Activated CD4-positive, alpha-beta T cell treated with anti-CD3 and anti-CD28 coated beads for 1 hour (primary cell): ENCODE measurements at places on chromosomes 6 and 20.

DNA sequence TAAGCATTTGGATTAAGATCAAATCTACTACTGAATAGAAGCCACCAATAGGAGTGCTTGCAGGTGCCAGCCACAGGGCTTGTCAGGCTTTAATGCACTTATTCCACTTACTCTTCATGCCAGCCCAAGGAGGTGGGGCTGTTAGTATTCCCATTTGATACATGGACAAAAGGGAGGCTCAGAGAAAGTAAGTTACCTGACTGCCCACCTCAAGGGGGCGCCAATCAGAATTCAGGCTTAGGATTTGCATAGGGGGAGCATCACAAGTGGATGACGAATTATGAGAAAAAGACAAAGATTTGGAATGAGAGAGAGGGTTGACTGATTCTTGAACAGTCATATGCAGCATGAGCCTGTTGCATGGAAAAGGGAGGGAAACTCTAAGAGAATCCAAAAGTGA, 188.4 kb upstream of the TSHZ2 start:
- no peak for DNase-seq

- DNase-seq: no peak
Measured at GRCh38 chr6:166969390-166970002, 13.1 kb upstream of the RNASET2 start.

GRCh38 chr6:164010441-164011103, 596.1 kb downstream of the QKI start:
- no peak for DNase-seq

GRCh38 chr6:157471077-157471686, 90.2 kb downstream of the ZDHHC14 start:
- no peak for DNase-seq

- no peak for DNase-seq
Measured at GRCh38 chr6:165883851-165884640, 221.0 kb upstream of the PDE10A start.

DNA sequence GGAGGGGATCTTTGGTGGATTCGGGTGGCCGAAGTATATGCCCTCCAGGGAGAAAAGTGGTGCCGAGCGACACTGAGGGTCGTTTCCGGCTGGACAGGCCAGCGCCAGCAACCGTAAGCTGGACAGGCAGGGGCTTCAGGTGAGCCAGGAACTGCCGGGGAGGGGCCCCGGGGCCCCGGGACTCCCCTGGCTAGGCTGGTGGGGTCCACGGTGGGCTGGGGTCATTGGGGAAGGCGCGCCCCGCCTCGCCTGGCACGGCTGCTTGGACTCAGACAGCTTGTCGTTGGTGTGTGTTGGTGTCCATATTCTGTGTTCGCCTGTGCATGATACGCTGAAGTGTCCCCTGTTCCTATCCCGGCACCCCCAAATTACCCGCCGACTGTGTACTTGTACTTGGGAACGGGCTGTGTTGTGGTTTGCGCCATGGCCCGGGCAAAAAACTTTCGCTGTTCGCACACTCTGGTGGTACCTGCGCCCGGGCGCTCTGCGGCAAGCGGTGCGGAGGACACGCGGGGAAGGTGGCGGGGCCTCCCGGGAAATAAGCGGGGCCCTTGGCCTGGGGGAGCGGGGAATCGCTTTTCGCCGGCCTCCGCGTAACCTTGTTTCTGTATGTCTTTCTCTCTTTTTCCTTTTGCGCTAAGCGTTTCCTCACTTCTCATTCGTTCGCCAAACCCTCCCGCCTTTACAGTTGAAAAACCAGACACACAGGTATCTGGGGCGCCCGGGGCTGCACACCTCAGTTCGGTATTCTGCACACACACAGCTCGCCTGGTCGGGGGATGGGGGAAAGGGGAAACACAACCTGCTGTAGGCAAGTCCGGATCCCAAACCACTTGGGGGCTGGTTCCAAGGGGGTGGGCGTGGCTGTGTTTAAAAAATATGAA, 3.2 kb downstream of the GNAS start:
- DNase-seq: no peak

GRCh38 chr20:36919715-36920333, 31.7 kb downstream of the SAMHD1 start:
- DNase-seq: no peak

- DNase-seq: no peak
Measured at GRCh38 chr6:53309901-53310300, 38.8 kb downstream of the ELOVL5 start.

GRCh38 chr6:7468382-7469081, 72.9 kb upstream of the DSP start:
- DNase-seq: no peak

GRCh38 chr20:47674686-47675085, 110.6 kb downstream of the SULF2 start:
- no peak for DNase-seq
